Activated CD8-positive, alpha-beta T cell treated with anti-CD3 and anti-CD28 coated beads for 36 hours (primary cell): ENCODE measurements at places on chromosomes 16 and 17. TPM values are rescaled to one million over a fixed set of nuclear protein-coding genes. Genes with fewer than 3 reads are reported as not detected.

DNA sequence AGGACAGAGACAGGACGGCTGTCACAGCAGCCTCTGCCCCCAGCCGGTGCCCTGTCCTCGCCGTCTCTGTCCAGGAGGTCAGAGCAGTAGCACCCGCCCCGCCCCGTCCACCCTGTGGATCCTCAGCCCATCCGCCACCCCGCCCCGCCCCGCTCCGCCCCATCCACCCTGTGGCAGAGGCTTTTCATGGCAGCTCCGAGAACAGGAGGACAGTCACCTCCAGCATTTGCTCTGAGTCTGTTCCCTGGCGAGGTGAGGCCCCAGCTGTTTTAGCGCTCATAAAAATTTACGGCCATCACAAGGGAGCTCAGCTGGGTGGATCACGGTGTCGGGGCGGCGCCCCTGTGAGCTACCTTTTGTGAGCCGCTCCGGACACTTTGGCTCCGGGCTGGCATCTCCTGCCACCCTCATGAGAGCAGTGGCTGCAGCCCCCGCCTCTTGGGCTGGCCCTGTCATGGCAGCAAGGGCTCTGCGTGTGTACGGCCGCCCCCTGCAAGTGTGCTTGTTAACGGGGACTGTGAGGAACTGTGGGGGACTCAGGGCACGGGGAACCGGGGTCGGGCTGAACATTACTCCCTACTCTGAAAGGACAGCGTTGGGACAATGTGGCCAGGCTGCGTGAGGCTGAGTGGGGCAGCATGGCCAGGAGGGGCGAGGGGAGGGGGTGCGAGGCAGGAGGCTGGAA, 32.3 kb upstream of the GNG13 start:
- DNase-seq: no peak

DNA sequence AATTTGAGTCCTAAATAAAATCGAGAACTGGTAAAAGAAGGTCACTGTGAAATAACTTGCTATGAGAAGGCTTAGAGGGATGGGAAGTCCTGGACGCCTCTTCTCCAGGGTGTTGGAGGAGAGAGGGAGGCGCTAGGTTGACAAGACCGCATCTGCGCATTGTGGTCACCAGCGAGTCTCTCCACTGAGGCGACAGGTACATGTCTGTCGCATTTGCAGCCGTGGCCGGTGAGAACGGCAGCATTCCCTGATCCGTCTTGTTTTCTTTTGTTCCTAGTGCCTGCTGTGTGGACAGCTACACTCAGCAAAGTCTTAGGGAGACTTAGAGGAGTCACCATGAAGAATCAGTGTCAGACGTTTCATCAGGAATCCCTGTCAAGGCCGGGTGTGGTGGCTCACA, 8.1 kb upstream of the ATP6V0C start:
- no peak for DNase-seq

GRCh38 chr16:12339686-12340085, 363.2 kb downstream of the SNX29 start:
- DNase-seq: no peak

DNA sequence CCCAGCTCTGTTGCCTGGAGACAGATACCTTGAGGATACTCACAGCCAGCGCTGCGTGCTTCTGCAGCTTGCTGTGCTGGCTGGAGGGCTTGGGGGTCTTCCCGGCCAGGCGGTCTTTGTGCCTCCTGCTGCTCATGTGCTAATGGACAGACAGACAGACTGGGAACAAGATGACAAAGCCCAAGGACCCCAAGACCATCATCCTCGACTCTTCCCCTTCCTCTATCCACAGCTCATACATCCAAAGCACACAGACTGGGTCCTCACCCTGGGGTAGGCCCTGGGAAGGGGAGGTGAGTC, 7.7 kb downstream of the NKIRAS2 start:
- DNase-seq: no peak

DNA sequence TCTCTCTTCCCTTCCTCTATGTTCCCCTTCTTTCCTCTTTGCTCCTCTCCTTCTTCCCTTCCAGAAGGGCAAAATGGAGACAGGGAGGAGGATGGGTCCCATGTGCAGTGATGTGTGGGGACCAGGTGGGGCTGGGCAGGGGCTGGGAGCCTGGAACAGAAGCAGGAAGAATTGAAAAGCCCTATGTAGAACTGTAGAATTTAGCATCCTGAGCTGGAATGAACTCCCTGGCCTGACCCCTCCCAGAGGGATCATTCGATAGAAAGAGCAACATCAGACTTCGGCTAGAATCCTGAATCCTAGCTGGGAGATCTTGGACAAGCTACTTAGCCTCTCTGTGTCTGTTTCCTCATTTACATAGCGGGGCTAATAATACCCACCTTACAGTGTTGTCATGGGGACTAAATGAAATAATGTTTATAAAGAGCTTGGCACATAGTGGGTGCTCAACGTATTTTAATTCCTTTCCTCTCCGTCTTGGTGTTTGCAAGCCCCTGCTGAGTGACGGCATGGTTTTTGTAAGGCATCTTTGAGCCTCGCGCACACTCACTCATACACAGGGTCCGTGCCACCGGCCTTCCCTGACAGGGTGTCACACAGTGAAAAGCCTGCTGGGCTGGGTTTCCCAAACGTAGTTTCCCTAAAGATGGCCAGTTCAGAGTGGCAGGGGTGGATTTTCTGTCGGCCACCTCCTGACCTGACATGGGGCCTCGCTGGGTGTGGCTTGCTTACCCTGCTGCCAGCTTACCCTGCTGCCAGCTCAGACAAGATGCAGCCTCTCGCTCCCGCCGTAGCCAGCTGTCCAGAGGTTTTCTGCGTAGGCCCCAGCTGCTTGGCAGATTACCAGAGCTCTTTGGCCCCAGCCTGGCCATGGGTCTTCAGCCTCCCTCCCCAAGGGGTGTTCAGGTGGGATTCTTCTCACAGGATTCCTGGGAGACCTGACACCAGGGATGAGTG, 6.1 kb upstream of the ARHGAP23 start:
- DNase-seq: no peak

The SHBG gene
- total RNA-seq: not detected
